ENCODE measurements at places on chromosomes 7 and 10.

GRCh38 chr10:100998991-100999741, 442 bp upstream of the LZTS2 start:
- peak; percentile 87 for DNase-seq

GRCh38 chr10:48274636-48275035, at the start of gene FRMPD2:
TSS of gene FRMPD2 (minus strand) at chr10:48274696. CDS start at chr10:48274567, 129 bp downstream.
- DNase-seq = no peak

GRCh38 chr10:132179551-132180392, 7.0 kb upstream of the DPYSL4 start:
- DNase-seq = no peak

DNA sequence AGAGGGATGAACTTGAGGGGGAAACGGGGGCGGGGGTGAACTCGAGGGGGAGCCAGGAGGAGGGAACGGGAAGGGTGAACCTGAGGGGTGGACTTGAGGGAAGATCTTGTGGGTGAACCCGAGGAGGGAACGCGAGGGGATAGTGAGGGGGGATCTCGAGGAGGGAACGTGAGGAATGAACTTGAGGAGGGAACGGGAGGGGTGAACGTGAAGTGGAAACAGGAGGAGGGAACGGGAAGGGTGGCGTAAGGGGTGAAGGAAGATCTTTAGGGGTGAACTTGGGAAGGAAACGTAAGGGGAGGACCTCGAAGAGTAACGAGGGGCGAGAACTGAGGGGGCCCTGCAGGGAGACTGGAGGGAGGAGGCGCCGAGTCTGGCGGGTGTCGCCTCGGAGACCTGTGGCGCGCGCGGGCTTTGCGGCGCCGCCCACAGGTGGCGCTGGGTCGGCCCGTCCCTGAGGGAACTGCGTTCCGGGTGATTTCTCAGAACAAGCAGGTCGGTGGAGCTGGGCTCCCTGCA, 651 bp downstream of the MYO3A start:
- no peak for DNase-seq

GRCh38 chr7:29606287-29606721, 42.7 kb downstream of the PRR15 start:
- DNase-seq = no peak

DNA sequence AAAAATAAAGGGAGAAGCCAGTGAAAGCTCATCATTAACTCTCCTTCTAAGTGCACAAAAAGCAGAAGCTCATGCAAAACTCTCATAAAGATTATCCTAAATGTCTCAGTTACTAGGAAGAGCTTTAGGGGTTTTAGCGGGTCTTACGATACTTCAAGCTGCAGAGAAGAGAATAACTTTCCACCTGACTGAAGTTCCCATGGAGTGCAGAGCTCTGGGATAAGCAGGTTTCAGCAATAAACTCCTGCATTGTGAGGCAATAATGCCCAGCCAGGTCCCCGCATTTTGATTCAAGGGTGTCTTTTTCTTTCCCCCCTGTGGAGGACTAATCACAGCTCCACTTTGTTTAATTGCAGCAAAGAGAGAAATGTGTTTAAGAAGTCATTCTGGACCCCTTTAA, 241.9 kb upstream of the SP8 start:
- no peak for DNase-seq

- no peak for DNase-seq
Observed at GRCh38 chr7:93980744-93981479, 23.2 kb downstream of the BET1 start.

- DNase-seq = no peak
Observed at GRCh38 chr7:155342313-155342712, 44.6 kb downstream of the INSIG1 start.

DNA sequence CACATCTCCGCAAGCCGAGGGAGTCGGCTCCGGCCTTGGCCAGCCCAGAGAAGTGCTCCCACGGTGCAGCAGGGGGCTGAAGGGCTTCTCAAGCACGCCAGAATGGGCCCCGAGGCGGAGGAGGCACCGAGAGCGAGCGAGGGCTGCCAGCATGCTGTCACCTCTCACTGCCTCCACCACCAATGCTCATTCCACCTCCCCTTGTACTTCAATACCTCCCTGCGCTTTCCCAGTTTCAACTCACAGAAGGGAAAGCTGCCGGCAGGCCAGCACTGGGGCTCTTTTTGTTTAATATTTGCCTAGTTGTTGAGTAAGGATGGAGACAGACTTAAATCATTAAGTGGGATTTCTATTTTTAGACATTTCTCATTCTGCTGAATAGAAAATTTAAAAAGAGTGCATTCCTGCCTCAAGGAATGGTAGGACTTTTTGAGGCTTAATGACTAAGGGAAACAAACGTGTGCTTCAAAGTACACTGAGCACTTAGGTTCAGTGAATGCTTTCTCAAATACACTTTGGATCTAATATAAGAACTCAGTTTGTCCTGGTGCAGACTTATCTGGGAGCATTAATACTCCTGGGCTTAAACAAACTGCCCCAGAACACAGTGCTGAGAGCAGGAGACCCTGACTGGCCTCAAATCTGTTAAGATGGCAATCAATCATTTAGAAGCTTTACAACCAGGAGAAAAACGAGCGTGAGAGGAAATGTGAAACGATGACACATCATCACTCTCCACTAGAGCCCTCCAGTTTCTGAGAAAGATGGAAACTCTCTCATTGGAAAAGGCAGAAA, 131.2 kb downstream of the RALA start:
- DNase-seq = no peak

DNA sequence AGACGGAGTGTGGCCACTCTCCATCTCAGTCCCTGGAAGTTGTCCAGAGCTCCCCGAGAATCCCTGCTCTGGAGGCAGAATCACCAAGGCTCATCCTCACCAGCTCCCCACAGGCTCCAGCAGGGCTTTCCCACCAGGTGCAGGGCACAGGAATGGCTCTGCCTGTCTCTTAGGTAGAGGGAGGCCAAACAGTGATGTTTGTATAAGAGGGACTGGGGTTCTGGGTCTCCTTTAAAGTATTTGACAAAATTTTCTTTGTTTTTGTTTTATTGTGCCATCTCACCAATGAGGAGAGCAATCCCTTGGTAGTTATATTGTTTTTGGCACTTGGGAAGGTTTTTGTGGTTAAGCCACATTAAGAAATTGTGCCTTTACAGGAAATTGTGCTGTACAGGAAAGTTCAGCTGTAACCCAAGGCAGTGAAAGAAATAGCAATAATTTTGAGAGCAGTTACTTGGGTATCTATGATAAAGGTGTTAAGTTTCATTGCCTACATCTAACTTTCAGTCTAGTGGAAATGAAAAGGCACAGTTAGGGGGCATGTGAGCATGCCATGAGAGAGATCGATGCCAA, 219.3 kb upstream of the PRSS58 start:
- no peak for DNase-seq

Data from T47D (cell line).